Smooth muscle cell of the pulmonary artery (primary cell): ENCODE measurements at places on chromosomes 2 and 18. TPM values are rescaled to one million over a fixed set of nuclear protein-coding genes. Genes with fewer than 3 reads are reported as not detected.

OSBPL1A gene
- total RNA-seq, result 29.3 and 38.6 TPM in 2 replicates

RAPGEF4 gene
- 3.8 and 5.0 TPM in 2 replicates for total RNA-seq

REG3A gene
- not detected in 2 replicates for total RNA-seq

ANTXR1 gene
- total RNA-seq, result 89.3 and 121 TPM in 2 replicates

CCDC74B gene
- total RNA-seq, result 5.0 TPM in 2 replicates

KIAA2012 gene
- not detected in 2 replicates for total RNA-seq

IL37 gene
- not detected in 2 replicates for total RNA-seq

MC5R gene
- not detected in 2 replicates for total RNA-seq

TXNDC2 gene
- total RNA-seq, result not detected in 2 replicates

GALNT13 gene
- total RNA-seq, result 0.20 and 1.5 TPM in 2 replicates

MBP gene
- 3.8 and 12.7 TPM in 2 replicates for total RNA-seq

PIEZO2 gene
- total RNA-seq, result 5.3 and 12.2 TPM in 2 replicates

TUBB8B gene
- total RNA-seq, result not detected in 2 replicates

CARF gene
- total RNA-seq, result 6.5 and 7.0 TPM in 2 replicates

ABCA12 gene
- total RNA-seq, result 0.07 and 0.13 TPM in 2 replicates

SCTR gene
- total RNA-seq, result not detected in 2 replicates

RSAD2 gene
- total RNA-seq, result 0.20 and 0.33 TPM in 2 replicates

PLEK gene
- 0.07 and 0.10 TPM in 2 replicates for total RNA-seq

PEX13 gene
- 31.5 and 31.9 TPM in 2 replicates for total RNA-seq

IL36A gene
- total RNA-seq, result not detected in 2 replicates

INO80D gene
- 9.0 and 9.6 TPM in 2 replicates for total RNA-seq

IL36RN gene
- not detected in 2 replicates for total RNA-seq

TBC1D8 gene
- total RNA-seq, result 9.7 and 12.1 TPM in 2 replicates

MAP3K19 gene
- not detected in 2 replicates for total RNA-seq
